MM.1S (cell line): ENCODE measurements at places on chromosomes 1 and 21.
A peak's percentile ranks its signal among the peaks of the same experiment; 100 is the strongest.

DNA sequence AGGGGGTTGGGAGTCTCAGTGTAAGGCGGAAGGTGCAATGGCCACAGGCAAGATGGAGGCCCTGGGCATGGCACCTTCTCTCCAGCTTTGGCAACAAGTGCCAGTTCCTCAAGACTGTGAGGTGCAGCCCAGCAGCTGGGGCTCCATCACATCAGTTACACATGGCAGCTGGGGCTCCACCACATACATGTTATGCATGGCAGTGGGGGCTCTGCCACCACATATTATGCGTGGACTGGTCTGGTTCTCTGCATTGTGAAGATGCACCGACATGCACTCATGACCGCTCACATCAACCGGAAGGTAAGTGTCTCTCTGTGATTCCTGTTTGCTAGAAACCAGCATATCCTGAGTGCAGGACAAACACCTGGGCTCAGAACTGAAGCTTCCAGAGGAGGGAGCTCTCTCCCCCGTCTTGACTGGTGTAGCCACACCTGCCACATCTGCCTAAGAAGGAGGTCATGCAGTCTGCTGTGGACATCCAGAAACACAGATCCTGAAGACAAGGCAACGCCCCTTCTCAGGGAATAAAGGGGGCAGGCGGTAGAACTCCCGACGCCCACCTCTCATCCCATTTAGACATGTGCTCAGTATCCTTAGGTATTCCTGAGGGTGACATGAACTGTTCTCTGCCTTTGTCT lies 104.1 kb upstream of the TMPRSS2 start:
- 0 out of 2 replicates have a peak, but pooled peaks cover 11% of the 10 kb centered on the region for H3K4me1 ChIP-seq
- no peak overlapping the region for H3K27ac ChIP-seq
- no peaks in the 10 kb centered on the region for H3K36me3 ChIP-seq

- H3K36me3 ChIP-seq, result no peaks in the 10 kb centered on the region
- H3K27me3 ChIP-seq, result peaks cover 11% of the 10 kb centered on the region; the same call in 1 of the 2 replicates
- H3K27ac ChIP-seq, result no peak overlapping the region
Measured at GRCh38 chr1:26961826-26962225, 1.6 kb upstream of the KDF1 start.

GRCh38 chr1:58060559-58061170 lies 485.9 kb downstream of the OMA1 start:
- no peaks in the 10 kb centered on the region for H3K4me1 ChIP-seq
- no peak overlapping the region for H3K4me3 ChIP-seq
- H3K27ac ChIP-seq, result no peak overlapping the region
- H3K27me3 ChIP-seq, result no peaks in the 10 kb centered on the region
- no peaks in the 10 kb centered on the region for H3K36me3 ChIP-seq
- no peak for DNase-seq

DNA sequence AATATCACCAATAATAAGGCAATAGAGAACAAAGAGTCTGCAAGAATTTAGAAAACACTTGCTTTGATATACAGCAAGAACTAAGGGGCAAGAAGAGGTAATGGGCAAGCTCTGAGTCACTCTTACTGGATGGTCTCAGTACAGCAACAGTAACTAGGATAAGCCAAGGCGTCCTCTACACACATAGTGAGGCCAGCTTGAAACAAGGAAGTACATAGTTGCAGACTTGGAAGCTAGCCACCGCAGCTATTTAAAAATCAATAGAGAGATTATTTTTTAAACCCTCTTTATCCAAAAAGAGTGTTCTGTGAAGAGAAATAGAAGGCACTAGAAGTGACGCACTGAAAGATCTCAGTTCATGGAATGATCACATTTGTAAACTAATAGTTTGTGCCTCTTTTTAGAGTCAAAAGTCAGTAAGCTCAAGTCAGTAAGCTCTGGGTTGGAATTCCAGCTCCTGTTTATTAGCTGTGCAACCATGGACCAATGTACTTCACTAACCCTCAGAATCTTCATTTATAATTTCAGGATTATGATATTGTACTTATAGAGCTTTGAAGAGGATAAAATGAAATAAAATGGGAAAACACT lies 118.6 kb downstream of the AKT3 start:
- no peak for DNase-seq
- no peaks in the 10 kb centered on the region for H3K27me3 ChIP-seq

GRCh38 chr1:104825401-104825800 lies 1075.7 kb downstream of the AMY1C start:
- no peaks in the 10 kb centered on the region for H3K36me3 ChIP-seq
- H3K4me1 ChIP-seq, result no peaks in the 10 kb centered on the region
- H3K27ac ChIP-seq, result no peak overlapping the region
- no peak overlapping the region for H3K4me3 ChIP-seq
- DNase-seq, result no peak

DNA sequence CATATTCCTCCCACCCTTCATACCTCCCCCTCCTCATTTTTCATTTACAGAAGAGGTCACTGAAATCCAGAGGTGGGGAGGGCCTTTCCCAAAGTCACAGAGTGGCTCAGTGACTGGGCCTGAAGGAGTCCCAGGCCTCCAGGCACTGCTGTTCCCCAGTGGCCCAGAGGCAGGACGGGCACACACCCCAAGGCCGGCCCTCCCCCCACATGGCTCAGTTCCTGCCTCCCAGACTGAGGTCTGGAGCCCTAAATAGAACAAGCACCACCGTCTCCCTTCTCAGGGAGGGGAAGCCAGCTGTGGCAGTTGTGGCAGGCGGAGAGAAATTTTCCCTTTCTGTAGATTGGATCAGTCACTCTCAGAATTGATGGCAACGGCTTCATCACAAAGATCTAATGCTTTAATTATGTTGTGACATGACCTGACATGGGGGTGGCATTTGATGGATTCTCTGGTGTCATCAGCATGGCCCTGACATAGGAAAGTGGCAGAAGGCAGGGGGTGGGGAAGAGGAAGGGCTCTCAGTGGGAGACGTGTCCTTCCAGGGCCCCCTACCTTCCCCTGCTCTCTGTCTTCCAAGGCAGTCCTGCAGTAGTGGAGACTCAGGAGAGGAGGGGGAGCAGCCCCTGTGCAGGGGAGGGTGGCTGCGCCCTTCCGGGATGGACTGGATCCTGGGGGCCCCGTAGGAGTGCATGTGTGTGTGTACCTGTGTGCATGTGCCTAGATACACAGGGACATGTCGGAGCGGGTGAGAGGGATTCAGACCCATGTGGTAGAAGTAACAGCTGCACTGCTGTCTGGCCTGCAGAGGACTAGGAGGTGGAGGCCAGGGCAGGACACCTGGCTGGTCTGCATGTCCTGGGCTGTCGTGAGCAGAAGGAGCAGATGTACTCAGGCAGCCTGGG lies 41.2 kb upstream of the FOXO6 start:
- no peak overlapping the region for H3K4me3 ChIP-seq
- H3K27me3 ChIP-seq, result no peaks in the 10 kb centered on the region
- H3K4me1 ChIP-seq, result no peaks in the 10 kb centered on the region
- H3K27ac ChIP-seq, result no peak overlapping the region
- no peak for DNase-seq

- H3K4me3 ChIP-seq, result peak overlapping the region; percentile 67
- H3K36me3 ChIP-seq, result no peaks in the 10 kb centered on the region
- H3K27ac ChIP-seq, result peak overlapping the region; percentile 88
- H3K4me1 ChIP-seq, result peaks cover 14% of the 10 kb centered on the region
- no peaks in the 10 kb centered on the region for H3K27me3 ChIP-seq
Measured at GRCh38 chr21:14762734-14763694, 216.9 kb upstream of the SAMSN1 start.

GRCh38 chr1:7932524-7933138 lies 8.0 kb downstream of the TNFRSF9 start:
- no peaks in the 10 kb centered on the region for H3K4me1 ChIP-seq
- H3K27me3 ChIP-seq, result peaks cover 90% of the 10 kb centered on the region
- no peak for DNase-seq
